ENCODE measurements at places on chromosomes 11 and 22.

DNA sequence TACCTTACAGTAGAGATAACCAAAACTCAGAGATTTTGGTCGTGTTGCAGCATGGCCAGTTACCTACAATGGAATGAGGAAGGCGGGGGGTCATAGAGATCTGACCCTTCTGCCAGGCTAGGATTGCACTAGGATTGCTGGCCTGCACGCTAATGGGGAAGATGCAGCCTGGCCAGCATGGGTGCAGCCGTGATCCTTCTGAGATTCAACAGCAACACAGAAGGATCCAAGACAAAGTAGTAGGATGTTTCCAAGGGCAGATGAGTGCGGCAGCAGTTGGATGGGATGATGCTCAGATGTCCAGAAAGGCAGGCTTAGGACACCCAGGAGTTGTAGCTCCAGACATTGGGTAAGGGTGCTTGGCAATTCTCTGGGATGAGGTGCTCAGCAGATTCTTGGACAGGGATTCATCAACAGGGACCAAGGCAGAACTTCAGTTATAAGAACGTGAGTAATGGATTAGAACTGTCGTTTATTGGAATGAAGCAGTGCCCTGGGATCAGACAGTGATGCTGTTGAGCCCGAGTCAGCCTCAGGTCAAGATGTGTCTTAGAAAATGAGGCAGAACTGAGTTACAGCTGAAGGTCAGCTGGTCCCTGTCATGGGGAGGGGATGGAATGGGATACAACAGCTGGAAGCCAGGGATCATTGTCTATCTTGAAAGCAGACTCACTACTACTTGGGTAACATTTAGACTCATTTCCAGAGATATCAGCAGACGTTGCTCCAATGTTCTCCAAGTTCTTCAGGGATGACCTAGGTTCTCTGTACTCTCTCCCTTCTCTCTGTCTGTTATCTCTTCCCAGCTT, 71.0 kb downstream of the PARVA start:
- no peak for DNase-seq

- no peak for DNase-seq
Measured at GRCh38 chr11:102930451-102930850, 25.1 kb downstream of the MMP13 start.

GRCh38 chr22:16914006-16914405, 88.8 kb upstream of the XKR3 start:
- no peak for DNase-seq

GRCh38 chr11:8096575-8096974, 15.6 kb downstream of the TUB start:
- no peak for DNase-seq

DNA sequence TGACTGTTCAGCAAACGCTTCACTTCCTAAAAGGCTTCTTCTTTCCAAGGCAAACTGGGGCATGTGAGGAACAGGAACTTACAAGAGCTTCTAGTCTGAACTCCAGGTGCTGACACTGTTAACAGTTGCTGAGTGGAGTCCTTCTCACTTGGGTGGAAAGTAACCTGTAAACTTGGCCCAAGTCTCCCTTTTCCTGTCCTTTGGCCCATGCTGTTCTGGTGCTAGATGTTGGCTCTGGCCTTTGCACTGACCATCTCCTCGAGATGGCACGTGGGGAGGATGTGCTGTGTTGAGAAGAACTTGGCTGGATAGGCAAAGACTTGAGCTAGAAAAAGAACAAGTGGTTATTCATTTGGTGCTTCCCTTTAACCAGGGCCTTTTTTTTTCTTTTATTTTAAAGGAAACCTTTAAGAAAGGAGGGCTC, 53.6 kb downstream of the PTPRJ start:
- no peak for DNase-seq
